ENCODE measurements at places on chromosomes 5 and 9.

DNA sequence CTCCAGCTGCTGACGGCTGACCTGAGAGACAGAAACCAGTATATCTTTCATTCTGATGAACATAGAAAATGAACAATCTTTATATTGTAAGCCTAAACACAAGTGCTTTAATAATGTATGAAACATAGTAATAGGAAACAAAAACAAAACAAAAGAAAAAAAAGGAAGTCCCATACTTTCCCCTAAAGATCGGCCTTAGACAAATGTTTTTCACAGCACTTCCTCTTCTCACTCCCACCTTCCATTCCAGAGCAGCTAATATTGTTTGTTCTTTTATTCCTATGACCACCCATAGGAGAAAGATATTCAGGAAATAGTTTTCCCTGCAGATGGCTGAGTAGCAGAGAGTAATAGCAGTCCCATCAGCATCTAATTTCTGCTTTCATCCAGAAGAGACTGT is 194.4 kb upstream of the SLC27A6 start:
- DNase-seq: no peak

DNA sequence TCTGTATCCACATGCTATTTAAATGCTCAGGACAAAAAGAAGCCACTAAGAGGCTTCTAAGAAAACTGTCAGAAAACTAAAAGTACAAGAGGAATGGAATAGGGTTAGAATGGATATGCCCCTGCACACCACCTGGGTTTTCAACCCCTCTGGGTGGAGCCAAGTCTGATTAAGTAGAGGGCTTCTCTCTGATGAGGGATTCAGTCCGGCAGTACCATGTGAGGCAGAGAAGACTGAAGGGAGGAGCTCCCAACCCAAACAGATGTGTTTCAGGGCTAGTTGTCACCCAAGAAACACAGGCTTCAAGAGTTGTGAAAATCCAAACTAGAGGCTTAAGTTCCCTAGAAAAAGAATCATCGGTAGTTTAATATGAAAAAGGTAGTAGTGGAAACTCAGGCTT is 12.5 kb downstream of the NREP start:
- no peak for DNase-seq

- DNase-seq: no peak
Measured at GRCh38 chr5:150862070-150862469, 15.7 kb downstream of the IRGM start.

- DNase-seq: no peak
Measured at GRCh38 chr9:37046683-37047082, 12.6 kb upstream of the PAX5 start.

GRCh38 chr9:134730761-134731496 is 89.3 kb downstream of the COL5A1 start:
- no peak for DNase-seq

DNA sequence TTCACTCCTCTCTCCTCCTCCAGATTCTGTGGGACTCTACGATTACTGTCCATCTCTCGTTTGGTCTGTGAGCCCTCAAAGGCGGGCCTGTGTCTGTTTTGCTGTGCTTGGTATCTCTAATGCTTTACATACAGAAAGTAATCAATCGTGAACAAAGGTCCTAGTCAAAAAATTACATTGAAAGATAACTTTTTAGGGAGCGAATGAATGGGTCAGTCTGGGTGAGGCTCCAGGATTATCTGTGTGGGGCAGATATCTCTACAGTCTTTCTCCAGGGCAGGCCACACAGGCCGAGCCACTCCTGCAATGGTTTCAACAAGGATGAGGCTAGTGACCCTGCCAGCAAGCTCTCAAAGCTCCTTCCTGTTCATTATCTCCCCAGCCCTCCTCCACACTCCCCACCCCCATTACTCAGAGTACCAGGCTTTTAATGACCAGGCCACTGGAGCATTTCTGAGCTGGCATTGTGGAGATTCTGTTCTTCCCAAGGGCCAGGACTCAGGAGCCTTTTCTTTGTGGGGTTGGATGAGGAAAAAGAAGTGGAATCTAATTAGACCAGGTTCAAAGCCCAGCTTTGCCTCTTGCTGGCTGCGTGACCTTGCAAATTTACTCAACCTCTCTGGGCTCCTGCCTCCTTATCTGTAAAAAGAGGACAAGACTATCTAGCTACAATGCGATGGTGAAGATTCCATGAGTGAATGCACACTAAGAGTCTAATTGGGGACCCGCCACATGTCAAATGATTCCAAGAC is 10.2 kb downstream of the CORO2A start:
- DNase-seq: no peak

DNA sequence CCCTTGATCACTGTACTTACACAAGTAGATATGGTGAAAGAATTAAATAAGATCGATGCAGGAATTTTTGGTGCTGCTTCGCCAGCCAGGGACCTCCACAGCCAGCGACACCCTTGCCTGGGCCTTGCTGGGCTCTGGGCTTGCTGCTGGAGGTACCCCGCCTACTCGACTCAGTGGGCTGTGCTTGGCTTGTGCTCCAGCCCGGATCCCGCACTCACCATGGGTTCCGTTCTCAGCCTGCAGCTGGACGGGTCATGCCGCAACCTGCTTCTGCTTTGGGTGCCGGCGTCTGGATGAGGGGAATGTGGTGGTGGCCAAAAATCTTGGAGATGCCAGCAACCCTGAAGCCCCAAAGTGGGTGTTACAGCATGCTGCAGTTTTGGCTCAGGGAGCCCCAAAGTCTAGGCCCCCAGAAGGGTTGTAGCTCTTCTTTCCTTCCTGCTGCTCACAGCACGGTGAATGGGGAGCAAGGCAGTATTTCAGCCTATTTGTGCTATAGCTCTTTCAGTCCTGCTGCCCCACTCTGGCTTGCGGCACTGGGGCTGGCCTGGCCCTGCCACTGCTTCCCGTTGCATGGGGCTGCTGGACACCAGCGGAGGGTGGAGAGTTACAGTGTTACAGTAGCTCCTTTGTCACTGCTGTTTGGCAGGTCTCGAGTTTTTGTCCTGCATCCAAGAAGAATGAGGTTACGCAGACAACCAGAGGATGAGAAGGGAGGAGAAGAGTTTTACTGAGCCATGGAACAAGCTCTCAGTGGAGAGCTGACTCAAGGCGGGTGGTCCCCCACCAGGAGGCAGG is 48.0 kb downstream of the TARS1 start:
- DNase-seq: no peak

DNA sequence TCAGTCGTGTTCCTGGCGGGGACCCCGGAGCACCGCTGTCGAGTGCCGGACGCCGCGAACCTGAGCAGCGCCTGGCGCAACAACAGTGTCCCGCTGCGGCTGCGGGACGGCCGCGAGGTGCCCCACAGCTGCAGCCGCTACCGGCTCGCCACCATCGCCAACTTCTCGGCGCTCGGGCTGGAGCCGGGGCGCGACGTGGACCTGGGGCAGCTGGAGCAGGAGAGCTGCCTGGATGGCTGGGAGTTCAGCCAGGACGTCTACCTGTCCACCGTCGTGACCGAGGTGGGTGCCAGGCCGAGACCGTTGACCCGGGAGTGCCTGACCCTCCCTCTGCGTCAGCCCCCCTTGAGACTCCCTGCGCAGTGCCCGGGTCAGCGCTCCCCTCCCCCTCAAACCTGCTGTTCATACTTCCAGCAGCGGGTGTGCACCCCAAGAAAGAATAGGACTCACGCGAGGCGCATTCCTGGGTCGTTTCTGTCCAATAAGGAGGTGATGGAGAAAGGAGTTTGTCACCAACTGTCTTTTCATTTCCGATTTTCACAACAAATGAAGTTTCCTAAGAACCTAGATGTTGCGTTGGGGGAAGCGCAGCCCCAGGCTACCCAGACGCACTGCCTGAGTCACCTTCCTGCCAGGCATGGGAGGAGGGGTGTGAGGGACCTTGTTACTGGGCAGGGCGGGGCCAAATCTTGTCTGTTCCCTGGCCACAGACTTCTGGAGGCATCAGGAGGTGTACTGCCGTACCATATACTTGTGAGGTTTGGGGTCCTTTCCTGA is 722 bp downstream of the SLC22A4 start:
- DNase-seq: no peak

GRCh38 chr9:34644766-34645314 is 1.6 kb upstream of the GALT start:
- no peak for DNase-seq

DNA sequence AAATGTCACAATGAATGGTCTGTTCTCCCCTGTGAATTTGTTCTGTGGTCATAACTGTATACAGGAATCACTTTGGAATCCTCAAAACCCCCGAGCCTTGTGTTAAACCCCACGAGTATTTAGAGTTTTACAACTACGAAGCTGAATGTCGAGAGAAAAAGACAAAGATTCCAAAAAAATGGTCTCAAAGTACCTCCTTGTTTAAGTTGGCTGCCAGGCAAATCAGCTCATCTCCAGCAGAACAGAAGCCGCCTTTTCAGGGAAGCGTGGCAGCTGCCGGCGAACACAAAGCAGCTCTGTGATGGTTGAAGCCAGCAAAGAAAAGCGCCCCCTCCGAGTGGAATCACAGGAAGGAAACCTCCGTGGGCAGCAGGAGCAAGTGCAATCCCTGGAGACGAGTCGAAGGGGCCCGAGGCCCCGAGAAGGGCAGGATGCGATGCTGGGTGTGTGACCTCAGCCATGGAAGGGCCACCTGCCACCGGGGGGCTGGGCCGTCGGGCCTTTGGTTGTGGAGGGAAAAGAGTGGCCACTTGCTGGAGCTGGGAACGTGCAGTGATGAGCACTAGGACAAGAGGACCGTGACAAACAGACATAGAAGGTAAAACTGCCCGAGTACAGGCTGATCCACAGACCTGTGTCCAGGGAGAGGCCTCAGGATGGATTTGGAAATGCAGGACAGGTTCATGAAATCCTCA is 706.4 kb downstream of the SEMA5A start:
- no peak for DNase-seq

- DNase-seq: no peak
Measured at GRCh38 chr9:37309136-37309535, 113.4 kb upstream of the GRHPR start.

DNA sequence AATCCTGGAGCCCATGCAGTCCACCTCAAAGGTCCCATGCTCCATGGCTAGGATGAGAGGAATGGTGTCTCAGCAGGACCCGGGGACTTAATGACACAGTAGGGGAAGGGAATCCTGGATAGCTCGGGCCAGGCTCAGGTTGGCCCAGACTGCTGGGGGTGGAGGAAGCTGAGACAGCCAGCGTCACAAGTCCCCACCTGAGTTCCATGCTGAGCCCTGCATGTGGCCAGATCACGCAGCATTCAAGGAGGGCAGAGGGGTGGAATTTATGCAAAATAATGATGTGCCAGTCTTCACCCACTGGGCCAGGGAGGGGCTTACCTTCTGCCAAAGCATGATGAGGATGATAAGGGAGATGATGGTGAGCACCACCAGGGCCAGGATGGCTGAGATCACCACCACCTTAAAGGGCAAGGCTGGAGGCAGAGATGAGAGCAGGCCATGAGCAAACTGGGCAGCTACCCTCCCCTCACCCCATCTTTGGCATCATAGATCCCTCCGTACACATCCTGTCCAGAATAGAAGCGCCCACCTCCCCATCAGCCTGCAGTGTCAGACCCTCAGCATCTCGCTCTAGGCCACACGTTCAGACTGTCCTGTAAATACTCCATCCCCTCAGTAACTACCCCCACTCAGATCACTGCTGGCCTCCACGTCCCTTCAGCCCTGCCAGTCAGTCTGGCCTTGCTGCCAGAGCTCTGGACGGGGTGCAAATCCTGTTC is 29.3 kb downstream of the PDGFRB start:
- no peak for DNase-seq

- no peak for DNase-seq
Measured at GRCh38 chr5:31990701-31991110, 183.4 kb downstream of the GOLPH3 start.

- no peak for DNase-seq
Measured at GRCh38 chr9:104860263-104860662, 67.7 kb downstream of the ABCA1 start.

- peak; percentile 49 for DNase-seq
Measured at GRCh38 chr9:130523921-130524320, 55.5 kb upstream of the FUBP3 start.

- no peak for DNase-seq
Measured at GRCh38 chr5:3852161-3852916, 256.7 kb downstream of the IRX1 start.

- no peak for DNase-seq
Measured at GRCh38 chr5:54362434-54362833, 52.1 kb upstream of the ARL15 start.

All from neuronal stem cell (in vitro differentiated cells).